ENCODE measurements at places on chromosomes 16 and 17.

GRCh38 chr17:56595831-56596690 is 2.6 kb downstream of the NOG start:
- ATAC-seq: no peak

GRCh38 chr16:30371248-30371816 is 1.0 kb upstream of the TBC1D10B start:
- ATAC-seq: no peak

GRCh38 chr17:5263441-5263840 is 18.6 kb upstream of the RABEP1 start:
- no peak for ATAC-seq

DNA sequence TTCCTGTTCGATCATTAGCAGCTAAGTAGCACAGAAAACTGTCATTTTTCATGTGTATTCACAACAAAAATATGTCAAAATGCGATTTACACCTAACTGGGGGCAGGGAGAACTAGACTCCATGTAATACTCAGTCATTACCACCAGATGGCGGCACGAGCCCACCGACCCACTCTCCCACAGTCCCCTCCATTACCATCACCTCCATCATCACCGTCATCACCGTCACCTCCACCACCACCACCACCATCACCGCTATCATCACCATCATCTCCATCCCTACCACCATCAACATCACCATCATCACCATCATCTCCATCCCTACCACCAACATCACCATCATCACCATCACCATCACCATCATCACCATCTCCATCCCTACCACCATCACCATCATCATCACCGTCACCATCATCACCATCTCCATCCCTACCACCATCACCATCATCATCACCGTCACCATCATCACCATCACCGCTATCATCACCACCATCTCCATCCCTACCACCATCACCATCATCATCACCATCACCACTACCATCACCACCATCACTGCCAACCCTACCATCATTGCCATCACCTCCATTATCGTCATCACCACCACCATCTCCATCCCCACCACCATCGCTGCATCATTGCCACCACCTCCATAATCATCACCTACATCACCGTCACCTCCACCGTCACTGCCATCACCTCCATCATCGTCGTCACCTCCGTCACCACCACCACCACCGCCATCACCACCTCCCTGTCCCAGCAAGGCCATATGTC is 14.4 kb downstream of the NDUFAF8 start:
- peak; percentile 35 for ATAC-seq

DNA sequence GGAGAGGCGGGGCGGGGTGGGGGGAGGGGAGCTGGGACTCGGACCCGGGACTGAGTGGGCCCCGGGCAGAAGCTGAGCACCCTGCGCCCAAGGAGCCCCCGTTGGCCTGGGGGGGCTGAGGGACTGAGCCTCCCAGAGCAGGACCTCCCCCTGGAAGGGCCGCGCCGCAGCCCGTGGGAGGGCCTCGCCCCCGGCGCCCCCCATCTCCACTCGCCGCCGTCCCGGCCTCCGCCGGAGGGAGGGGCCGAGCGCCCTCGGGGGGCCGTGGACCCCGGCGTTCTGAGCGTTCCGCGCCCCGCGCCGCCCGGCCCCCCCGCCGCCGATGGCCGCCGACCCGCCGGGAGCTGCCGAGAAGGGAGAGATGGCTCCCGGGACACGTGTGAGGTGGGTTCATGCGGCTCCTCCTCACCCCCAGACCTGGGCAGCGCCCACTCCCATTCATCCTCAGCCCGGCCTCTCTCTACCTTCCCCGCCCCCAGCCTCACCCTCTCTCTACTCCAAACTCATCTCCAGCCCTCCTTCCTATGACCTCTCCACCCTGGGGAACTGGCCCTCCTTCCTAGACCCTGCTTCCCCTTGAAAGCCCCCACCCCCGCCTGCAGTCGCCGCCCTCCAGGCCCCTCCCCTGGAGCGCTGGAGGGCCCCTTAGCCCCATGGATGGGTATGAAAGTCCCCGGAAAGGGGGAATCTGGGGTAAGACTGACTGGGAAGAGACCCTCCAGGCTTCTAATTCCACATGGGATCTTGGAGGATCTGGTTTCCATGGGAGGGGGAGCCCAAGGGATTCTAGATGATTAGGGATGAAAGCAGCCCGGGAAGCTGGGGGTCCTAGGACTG is 922 bp downstream of the FBXL19 start:
- ATAC-seq: no peak

DNA sequence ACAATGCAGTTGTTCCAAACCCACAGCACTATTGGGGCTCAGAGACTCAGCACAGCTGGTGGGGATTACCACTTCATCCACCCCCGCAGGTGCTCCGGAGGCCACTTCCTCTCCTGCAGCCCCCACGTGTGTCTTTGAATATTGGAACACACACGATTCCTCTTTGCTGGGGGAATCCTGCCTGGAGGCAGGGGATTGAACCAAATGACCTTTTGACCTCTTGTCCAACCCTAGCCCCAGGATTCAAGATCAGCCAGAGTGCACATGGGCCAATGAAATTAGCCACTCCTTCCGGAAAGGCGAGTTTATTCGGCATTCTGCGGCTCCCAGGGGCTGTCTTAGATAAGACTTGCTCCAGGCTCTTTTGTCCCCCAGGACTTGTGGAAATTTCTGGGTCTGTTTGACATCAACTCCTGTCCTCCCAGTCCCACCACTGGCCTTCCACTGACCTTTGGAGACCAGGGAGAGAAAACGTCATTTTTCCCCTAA is 350.2 kb downstream of the FOXL1 start:
- no peak for ATAC-seq

DNA sequence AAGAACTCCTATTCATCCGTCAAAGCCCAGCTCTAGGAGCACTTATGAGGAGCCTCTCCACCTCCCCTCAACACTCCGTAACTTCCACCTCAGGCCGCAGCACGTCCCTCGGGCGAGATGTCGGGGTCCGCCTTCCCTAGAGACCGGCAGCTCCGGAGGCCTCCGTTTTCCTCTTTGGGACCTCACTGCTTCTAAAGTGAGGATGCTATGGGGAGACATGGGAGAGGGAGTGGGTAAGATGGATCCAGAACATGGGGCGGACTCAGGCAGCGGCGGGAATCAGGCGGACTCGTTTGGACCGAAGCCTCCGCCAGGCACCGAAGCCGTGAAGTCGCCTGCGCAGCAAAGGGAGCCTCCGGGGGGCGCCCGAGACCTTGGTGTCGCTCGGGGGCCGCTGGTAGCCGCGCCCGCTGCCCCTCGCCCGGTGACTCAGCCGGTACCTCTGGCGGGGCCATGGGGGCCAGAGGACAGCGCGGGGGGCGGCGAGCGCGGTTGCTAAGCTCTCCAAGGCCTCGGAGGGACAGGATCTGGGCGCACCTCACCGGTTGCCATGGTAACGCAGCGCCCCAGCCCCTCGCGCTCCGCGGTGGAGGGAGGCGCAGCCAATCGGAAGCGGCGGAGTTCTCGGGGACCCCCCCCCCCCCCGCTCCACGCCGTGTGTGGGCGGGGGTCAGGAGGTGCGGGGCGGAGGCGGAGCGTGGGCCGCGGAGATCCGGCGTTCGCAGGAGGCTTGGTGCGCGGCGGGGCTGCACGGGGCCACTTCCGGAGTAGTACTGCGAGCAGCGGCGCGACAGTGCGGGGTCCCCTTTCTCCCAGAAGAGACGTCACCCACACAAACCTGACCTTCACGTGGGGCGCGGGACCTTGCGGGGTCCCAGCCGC is 1.3 kb upstream of the HIC1 start:
- peak; percentile 0 for ATAC-seq

DNA sequence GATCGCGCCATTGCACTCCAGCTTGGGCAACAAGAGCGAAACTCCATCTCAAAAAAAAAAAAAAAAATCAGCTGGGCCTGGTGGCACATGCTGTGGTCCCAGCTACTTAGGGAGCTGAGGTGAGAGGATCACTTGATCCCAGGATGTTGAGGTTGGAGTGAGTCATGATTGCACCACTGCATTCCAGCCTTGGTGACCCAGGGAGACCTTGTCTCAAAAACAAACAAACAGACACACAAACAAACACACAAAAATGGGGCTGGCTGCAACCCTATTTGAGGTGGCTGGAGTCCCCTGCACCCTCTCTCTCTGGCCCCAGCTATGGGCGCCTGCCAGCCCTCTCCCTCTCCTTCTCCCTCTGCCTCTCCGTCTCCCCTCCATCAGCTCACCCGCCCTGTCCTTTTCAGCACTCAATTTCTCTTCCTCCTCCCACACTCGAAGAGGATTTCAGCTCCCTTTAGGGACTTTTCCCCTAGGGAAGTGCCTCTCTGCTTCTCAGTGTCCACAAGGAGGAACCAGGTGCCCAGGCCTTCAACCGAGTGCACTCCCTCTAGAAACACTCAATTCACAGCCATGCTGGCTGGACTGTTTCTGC is 17.5 kb upstream of the TFAP4 start:
- peak; percentile 25 for ATAC-seq

DNA sequence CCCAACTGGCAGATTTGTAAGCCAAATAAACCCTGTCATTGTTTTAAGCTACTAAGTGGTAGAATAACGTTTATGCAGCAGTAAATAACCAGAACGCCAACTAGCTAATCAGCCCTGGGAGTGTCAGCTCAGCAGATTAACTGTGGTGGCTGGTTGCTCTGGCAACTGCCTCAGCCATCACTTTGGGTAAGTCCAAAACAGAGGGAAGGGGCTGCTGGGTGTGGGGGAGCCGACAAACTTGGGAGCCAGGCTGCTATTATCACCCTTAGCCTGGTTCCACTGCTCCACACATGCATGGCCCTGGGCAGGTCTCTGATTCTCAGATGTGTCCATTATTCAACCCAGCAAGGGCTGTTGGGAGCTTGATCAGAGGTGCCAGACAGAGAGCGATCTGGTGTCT is 22.2 kb upstream of the RHOT1 start:
- peak; percentile 4 for ATAC-seq

All from esophagus mucosa (tissue), 1 donor.